Pulmonary artery endothelial cell (primary cell): ENCODE measurements at places on chromosomes 7 and 10. TPM values are rescaled to one million over a fixed set of nuclear protein-coding genes. Genes with fewer than 3 reads are reported as not detected.

The PLAC9 gene
- total RNA-seq = 5.3 and 8.2 TPM in 2 replicates

DNA sequence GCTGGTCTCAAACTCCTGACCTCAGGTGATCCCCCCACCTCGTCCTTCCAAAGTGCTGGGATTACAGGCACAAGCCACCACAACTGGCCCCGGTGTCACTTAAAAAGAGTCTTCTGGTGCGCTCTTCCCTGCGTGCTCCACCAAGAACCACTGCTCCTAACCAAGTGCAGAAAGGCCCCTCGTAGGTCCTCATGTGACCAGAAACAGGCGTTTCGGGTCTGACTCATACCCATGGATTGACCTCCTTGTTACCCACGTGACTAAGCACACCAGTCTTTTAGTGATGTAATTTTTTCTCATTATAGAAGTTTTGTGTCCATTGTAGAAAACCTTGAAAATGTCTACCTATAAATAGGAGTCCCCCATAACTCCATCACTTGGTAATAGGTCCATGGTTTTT lies 13.9 kb downstream of the FKBP6 start:
- DNase-seq = no peak

The FGL2 gene
- 0.25 and 0.26 TPM in 2 replicates for total RNA-seq

- DNase-seq = no peak
These were observed 567.3 kb downstream of the KCNMA1 start for GRCh38 chr10:77070346-77070745.

DNA sequence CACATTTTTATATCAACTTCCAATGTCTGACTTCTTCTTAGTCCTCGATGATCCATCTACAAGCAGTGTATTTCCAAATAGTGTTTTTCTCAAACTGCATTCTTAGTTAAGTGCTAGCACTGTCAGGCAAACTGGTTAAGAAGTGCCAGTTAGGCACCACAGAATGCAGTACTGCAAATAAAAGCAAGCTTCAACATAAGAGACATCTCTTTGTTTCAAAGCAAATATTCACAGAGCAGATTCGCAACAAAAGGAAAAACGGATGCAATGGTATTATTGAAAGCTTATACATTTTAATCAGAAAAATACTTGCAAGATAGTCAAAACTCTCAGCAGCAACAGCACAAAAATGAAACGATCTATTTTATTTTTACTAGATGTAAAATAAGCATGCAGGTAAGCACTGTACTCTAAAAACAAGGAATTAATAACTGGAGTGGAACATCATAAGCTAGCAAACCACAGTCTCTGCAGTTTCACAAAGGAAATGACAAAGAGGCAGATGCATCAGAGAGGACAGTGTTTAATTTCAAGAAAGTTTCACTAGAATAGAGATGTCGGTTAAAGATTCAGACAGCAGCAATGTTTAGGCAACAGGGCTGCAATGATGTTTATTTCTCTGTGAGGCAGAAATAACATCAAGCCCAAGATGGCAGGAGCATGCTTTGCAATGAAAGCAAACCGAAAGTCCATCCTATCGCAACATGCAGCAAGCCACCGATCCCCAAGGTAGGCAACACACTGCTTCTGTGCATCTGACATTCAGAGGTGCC lies 82.0 kb downstream of the FGFR2 start:
- DNase-seq = no peak

- DNase-seq = no peak
These were observed 315.3 kb downstream of the SDK1 start for GRCh38 chr7:3616306-3616705.

The TMEM196 gene
- total RNA-seq = not detected in 2 replicates

GRCh38 chr10:35308809-35309208 lies 27.5 kb upstream of the CCNY start:
- DNase-seq = no peak

The PDE1C gene
- total RNA-seq = 0.11 and 0.13 TPM in 2 replicates

- DNase-seq = no peak
These were observed 9.6 kb downstream of the PSD start for GRCh38 chr10:102408728-102409603.

The CCDC7 gene
- 3.6 and 11.4 TPM in 2 replicates for total RNA-seq

The TMEM225B gene
- total RNA-seq = not detected in 2 replicates

- DNase-seq = no peak
These were observed 332.4 kb downstream of the PTEN start for GRCh38 chr10:88195841-88196240.

The SPDYE11 gene
- total RNA-seq = not detected in 2 replicates

DNA sequence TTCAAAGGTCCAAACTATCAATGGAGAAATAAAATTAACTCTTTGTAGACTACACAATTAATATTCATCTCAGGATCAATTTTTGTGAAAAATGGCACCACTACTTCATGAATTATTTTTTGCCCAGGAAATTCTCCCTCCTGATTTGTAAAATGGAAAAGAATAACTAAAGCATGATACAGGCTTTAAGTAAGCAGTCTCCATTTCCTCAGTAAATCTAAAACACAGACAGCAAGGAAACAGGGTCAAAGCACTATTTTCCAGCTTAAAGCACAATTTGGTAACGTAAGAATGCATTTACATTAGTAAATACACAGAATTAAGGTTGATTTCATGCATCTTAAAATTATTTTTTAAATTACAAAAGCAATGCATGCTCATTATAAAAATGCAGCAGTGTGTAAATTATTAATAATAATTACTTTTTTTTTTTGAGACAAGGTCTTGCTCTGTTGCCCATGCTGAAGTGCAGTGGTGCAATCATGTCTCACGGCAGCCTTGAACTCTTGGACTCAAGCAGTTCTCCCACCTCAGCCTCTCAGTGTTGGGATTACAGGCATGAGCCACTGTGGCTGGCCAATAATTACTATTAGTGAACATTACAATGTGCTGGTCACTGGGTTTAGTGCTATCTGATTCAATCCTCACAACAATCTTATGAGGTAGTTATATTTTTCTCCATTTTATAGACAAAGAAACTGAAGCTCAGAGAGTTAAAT lies 26.1 kb upstream of the VCL start:
- DNase-seq = no peak

DNA sequence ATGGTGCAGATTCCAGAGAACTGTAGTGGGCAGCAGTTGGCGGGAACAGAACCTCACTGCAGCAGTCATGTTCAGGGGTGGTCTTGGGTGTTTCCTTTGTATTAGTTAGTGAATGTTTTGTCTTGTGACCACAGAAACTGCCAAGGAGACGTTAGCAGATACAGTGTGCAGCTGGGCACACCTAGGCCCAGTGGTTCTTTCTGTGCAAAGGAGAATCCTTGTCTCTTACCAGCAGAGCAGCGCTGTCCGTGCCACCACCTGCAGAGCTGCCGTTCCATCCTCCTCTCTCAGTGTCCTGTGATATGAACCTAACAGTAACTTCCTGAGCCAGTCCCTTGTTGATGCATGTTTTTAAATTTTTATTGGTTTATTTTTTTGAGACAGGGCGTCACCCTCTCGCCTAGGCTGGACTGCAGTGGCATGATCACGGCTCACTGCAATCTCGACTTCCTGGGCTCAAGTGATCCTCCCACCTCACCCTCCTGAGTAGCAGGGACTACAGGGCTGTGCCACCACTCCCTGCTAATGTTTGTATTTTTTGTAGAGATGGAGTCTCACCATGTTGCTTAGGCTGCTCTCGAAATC lies 60.6 kb downstream of the WDR37 start:
- DNase-seq = no peak

DNA sequence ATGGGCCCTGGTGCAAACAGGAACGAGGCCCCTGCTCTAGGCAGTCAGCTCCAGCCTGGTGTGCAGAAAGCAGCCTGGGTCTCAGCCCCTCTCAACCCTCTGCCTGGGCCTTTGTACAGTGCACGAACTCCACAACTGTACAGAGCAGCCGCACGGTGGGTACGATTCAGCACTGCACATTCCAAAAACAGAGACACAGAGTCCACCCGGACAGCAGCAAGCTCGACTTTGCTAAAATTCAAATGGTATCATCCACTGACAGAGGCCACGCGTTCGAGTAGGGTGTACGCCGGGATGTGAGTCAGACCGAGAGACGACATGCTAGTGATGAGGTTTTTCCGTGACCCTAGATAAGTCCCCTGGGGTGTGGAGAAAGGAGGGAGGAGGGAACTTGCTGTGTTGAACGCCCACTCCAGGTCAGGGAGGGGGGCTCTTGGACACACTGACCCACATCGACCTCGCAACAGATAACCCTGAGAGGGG lies 65.6 kb upstream of the PDGFA start:
- DNase-seq = no peak

- DNase-seq = peak; percentile 2
These were observed 174.2 kb downstream of the KIAA1217 start for GRCh38 chr10:24382979-24383663.

The CRTAC1 gene
- 2.5 and 4.9 TPM in 2 replicates for total RNA-seq

The INPP5F gene
- total RNA-seq = 20.5 and 27.6 TPM in 2 replicates

DNA sequence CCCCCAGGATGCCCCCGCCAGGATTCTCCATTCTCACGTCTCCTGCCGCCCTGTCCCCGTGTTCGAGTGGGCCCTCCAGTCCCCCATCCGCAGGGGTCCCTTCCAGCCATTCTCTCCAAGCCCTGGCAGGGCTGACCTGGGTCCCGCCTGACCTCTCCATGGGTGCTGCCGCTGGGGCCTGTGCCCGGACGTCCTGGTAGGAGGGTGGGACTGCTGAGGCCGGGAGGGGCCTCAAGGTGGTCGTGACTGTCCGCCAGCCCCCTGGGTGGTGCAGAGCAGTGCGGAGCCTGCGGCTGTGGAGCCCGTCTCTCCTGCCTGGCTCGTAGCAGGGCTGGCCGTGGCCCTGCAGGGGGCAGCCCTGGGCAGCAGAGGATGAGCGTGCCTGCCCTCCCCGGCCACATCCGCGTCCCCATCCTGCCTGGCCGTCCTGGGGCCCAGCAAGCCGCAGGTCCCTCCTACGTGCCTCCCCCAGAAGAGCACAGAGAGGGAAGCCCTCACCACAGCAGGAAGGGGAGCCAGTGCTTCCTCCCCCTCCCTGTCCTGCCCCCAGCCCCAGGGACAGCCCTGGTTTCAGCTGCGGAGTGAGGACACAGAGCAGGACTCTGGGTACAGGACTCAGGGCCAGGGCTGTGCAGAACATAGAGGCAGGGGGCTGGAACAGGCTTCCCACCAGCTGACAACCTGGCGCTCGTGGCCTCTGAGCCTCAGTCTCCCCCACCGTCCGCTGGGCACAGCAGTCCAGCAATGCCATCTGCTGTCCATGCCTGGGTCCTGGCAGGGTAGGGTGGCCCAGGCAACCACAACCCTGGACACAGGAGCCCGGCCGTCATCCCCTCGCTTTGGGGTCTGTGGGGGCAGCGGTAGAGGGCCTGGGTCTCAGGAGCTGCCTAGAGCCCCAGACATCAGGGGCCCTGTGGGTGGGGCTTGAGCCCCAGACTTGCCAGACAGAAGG lies 1.5 kb upstream of the GRIFIN start:
- DNase-seq = no peak

DNA sequence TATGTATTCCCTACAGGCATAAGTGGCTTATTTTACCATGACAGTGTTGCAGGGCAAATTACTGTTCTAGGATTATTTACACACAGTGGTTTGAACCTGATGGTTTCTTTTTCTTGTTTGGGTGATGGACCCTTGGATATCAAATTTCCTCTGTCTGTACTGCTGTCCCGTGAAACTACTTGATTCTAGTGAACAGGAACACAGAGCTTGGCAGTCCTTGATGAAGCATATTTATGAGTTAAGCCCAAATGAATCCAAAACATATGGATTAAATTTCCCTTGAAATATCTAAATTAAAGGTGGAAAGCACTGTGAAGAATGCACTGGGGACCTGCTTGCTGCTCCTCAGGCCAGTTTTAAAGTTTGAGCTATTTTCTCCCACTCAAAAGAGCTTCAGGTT lies 635.3 kb downstream of the INHBA start:
- no peak for DNase-seq

The NACAD gene
- total RNA-seq = 0.59 and 0.85 TPM in 2 replicates

- DNase-seq = no peak
These were observed 202.0 kb downstream of the ARL4A start for GRCh38 chr7:12889391-12889790.
